CD8-positive, alpha-beta memory T cell (primary cell): ENCODE measurements at places on chromosomes 13 and 19.

GRCh38 chr13:79935121-79935520 is 405.8 kb downstream of the SPRY2 start:
- no peak for DNase-seq

GRCh38 chr19:41031916-41032315 is 40.8 kb downstream of the CYP2B6 start:
- no peak for DNase-seq

GRCh38 chr13:41970022-41970421 is 9.1 kb upstream of the VWA8 start:
- no peak for DNase-seq

DNA sequence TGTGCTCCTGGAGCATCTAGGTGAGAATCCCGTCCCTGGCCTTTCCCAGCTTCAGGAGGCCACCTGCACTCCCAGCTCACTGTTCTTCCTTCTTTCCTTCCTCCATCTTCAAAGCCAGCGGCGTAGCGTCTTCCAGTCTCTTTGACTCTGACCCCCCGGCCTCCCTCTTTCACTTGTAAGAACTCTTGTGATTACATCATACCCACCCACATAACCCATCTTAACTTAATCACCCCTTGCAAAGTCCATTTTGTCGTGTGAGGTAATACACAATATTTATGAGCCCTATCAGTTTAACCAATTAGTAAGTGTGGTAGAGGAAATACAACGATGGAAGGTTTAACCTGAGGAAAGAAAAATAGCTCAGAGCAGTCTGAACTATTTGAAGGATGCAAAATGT is 4.6 kb upstream of the CDC16 start:
- no peak for DNase-seq

- no peak for DNase-seq
These were observed 34.6 kb upstream of the CD177 start for GRCh38 chr19:43318796-43319314.

GRCh38 chr13:28526876-28527275 is 31.9 kb upstream of the FLT1 start:
- no peak for DNase-seq

DNA sequence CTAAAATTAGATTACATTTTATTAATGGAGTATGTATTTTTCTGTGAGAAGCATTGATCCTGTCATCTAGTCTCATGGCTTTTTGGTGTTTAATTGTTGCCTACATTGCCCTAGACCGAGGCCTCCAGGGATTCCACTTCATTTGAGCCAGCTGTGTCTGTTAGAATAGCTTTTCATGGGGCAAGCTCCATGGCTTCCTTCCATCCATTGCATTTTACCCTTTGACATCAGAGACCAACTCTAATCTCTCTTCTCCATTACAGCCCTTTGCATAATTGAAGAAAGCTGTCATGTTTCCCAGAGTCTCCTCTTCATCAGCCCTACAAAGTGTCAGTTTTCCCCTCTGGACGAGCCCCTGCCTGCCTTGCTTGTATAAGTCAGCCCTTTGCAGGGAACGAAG is 70.6 kb downstream of the MTUS2 start:
- DNase-seq: no peak

- no peak for DNase-seq
These were observed 49.5 kb downstream of the ZNF729 start for GRCh38 chr19:22335716-22336115.

DNA sequence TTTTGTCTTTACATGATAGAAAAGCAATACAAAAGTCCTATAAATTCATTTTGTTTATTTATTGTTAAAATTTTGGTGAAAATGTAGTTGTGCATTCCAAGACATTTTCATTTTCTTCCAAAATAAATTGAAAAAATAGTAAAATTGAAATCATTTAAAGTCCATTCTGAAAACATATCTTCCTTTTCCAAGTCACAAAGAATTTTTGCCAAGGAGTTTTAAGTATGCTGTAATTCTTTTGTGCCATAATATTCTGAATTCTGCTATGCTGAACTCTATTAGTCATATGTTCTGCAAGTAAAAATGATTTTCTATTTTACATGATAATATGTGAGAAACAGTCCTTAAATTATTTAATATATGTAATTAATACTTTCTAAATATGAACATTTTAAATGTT is 879.6 kb upstream of the SLC10A2 start:
- DNase-seq: no peak

DNA sequence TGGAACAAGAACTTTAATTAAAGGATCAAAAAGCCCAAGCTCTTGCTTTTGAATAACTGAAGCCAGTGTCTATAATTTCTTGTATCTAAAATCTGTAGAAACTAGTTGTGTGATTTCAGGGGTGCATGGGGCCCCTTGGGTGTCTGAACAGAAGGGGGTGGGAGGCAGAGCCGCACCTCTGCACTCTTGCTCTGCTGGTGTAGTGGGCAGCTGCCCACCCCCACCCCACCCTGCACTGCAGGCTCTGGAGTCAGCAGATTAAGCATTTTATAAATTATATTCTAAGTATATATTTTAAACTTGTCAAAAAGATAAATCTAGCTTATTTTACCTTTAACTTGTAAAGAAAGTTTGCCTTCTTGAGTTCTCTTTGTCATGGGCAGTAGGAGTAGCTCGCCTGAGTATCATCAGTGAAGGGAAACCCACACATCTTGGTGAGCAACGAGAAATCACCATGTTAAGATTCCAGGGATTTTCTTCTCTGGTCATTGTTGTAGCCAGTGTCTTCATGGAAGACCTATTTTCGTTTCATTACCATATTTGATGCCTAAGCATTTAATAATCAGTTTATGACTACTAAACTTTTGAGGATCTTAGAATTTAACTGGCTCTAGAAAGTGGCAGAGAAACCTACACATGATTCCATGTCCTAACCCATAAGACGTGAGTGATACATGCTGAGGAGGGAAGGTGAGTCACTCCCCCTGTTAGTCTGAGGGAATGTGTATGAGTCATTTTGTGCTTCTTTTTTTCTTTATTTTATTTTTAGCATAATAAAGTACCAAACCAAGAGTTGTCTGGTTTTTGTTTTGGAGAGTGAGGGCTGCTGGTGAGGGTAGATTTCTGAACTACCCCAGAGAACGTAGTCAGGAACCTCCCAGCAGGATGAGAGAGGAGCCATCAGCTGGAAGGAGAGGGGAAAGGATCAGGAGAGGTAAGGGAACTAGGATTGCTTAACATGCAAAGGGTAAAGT is 7.7 kb downstream of the UBE2L5 start:
- no peak for DNase-seq

DNA sequence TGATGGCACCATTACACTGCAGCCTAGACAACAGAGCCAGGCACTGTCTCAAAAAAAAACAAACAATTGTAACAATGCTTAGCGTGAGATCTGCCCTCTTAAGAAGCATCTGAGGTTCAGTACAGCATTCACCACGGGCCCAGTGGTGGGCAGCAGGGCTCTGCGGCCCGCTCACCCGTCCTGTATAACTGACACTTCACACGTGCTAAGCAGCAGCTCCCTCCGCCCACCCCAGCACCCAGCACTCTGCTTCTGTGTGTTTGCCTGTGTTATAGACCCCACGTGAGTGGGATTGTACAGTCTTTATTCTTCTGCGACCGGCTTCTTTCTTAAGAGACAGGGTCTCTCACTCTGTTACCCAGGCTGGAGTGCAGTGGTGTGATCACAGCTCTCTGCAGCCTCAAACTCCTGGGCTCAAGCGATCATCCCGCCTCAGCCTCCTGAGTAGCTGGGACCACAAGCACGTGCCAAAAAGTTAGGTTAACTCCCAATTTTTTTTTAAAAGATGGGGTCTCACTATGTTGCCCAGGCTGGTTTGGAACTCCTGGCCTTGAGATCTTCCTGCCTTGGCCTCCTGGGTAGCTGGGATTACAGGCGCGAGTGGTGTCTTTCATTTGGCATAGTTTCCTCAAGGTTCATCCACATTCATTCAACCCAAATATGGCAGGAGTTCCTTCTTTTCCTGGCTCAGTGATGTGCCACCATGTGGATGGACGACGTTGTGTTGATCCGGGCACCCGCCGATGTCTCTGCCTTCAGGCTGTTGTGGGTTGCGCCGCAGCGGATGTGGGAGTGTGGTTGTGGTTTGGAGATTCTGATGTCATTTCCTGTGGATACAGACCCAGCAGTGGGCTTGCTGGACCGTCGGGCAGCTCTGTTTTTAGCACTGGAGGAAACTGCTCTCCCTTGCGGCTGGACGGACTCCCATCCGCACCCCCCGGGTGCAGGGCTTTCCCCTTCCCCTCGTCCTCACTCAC is 170.0 kb downstream of the KDM4B start:
- DNase-seq: peak; percentile 48

DNA sequence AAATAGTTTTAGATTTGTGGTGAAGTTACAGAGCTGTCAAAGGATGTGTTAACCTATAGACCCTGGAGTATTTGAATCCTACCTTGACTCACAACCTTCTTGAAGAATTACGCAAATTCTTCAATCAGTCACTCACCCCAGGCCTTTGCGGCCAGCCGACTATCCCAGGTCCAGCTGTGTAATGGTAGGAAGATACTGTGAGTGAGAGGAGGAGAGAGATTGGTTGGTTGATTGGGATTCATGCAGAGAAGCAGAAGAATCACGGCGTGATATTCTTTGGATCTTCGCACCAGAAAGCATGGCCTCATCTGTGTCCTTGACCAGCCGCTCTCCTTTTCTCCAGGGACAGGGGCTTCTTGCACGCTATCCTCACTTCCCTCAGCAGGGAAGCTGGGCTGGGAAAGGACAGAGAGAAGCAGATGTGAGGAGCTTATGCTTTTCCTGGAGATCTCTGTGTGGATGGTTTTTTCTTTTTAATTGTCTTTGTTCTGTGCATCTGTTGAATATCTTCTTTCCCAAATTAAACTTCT is 249.1 kb downstream of the GGACT start:
- no peak for DNase-seq

DNA sequence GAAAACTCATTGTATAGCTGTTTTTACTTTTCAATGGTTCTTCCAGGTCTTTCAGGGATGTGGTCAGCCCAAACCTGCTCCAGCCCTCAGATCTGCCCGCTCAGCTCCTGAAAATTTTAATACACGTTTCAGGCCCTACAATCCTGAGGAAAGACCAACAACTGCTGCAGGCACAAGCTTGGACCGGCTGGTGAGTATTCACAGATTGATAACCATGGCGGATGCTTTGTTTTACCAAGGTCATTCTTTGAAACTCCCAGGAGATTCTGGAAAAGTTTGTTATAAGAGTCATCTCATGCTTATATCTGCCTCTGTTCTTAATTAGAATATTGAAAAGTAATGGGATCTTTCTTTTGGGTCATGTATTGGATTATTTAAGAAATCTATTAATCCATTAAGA is 173.5 kb downstream of the DCT start:
- no peak for DNase-seq

DNA sequence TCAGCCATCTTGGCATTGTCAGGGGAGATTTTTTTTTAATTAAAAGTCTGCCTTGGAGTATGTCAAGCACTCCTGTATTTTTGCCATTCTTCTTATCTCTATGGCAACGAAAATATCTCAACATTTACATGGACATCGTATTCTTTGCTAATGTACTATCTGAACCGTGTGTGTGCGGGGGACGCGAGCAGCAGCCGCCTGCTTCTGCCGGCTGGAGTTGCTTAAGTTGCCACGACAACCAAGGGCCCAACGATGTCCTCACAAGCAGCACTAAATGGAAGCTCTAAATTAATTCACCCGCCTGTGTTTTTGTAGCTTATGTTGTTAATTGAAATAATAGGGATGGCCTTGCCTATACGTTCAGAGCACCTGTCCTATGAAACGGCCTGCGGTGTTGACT is 309.5 kb downstream of the TEX29 start:
- no peak for DNase-seq

DNA sequence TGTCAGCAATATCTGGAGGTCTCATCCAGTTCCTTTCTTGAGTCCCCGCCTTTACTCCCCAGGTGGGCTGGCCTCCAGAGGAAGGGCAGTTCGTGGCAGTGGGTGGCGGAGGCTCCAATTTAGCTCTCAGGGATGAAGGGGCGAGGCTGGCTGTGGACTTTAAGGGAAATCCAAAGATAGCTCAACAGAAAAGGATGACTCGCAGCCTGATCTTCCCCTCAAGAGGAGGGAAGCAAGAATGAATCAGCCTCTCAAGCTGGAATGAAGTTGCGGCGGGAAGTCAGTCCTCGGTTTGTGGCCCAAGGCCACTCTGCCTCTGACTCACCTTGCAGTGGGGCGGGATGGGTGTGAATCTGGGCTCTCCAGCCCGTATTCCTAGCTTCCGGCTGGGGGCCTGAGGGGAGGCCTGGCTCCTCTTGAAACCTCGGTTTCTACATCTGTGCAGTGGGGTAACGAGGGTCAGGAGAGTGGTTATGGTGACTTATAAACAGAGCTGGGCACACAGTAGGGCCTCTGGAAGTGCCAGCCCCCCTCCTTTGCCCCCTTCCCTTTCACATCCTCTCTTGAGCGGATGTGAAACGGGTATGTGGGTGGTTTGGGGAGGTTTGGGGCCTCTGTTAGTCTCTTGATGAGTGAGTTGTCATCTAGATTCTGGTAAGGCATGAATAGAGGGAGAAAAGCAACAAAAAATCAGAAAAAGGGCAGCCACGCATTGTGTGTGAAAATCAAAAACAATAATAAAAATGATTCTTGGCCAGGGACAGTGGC is 10.5 kb upstream of the SMG9 start:
- peak; percentile 61 for DNase-seq

DNA sequence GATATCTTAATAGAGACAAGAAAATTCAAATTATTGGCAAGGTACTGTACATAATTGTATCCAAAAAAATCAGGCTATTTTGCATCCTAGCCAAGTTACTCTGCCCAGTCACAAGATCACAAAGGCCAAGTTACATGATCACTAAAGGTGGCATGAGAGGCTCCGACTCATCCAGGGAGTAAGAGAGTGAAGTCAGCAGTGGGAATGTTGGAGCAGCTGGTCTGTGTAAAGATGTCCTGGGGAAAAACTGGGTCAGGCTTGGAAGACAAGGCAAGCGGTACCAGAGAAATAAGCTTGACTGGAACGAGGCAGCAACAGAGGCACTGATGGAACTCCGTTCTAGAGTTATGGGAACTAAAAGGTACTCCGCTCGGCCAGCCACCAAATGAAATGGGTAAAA is 50.2 kb upstream of the PSG2 start:
- no peak for DNase-seq

- DNase-seq: no peak
These were observed 552 bp downstream of the KPNA3 start for GRCh38 chr13:49791711-49792549.

- DNase-seq: no peak
These were observed 338.0 kb downstream of the ENOX1 start for GRCh38 chr13:43448605-43449336.

GRCh38 chr13:71786875-71787274 is 80.1 kb downstream of the DACH1 start:
- DNase-seq: no peak

- DNase-seq: no peak
These were observed 344.0 kb downstream of the DACH1 start for GRCh38 chr13:71522941-71523526.

DNA sequence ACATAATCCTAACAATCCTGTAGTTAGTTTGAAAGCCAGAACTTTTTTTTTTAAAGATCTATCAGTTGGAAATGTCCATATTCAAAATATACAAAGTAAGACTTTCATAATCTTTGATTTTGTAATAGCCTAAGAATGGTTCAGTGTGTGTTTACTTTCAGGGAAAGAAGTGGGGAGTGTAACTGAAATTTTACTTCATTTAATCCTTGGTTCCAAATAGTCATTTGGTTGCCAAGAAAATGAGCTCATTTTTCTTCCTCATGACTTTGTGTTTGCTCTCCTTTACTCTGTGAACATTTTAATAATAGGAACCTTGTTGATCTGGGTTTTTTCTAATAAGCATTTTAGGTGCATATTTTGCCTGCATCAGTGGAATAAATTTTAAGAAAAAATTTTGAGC is 278.8 kb downstream of the SLITRK6 start:
- no peak for DNase-seq
